ENCODE measurements at places on chromosomes 7 and 10. TPM values are rescaled to one million over a fixed set of nuclear protein-coding genes. Genes with fewer than 3 reads are reported as not detected.

DNA sequence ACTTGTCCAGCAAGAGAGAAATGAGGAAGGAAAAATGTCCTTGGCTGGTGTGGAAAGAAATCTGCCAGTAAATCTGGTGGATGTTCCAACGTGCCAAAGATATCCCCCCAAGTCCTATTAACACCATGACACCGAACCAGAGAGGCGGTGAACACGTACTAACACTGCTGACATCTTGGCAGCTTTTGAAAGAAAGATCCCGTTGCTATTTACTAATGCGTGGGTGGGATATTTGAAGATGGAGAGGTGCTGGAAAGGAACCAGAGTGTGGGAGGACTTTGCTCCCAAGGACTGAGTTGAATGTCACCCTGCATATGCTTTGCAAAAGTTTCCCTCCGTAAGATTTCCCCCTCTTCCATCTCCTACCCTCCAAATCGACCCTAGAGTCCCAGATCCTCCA lies 7.9 kb downstream of the CCDC3 start:
- H3K4me3 ChIP-seq: no peak overlapping the region
- no peak overlapping the region for H3K27ac ChIP-seq
- H3K4me1 ChIP-seq: no peaks in the 10 kb centered on the region
- no peaks in the 10 kb centered on the region for H3K36me3 ChIP-seq
- DNase-seq: no peak
- H3K27me3 ChIP-seq: peaks cover 2% of the 10 kb centered on the region

GRCh38 chr7:113918946-113919345 lies at the start of gene PPP1R3A:
Gene PPP1R3A, minus strand, starts transcription at chr7:113919009. Its CDS starts 13 bp downstream, at chr7:113918996.
- no peaks in the 10 kb centered on the region for H3K36me3 ChIP-seq
- no peak for DNase-seq
- H3K27me3 ChIP-seq: no peaks in the 10 kb centered on the region
- H3K27ac ChIP-seq: no peak within 1 kb of the TSS

GRCh38 chr10:14770927-14771326 lies 3.8 kb downstream of the FAM107B start:
- no peak overlapping the region for H3K27ac ChIP-seq
- DNase-seq: no peak
- no peaks in the 10 kb centered on the region for H3K36me3 ChIP-seq
- H3K4me3 ChIP-seq: no peak overlapping the region
- H3K27me3 ChIP-seq: no peaks in the 10 kb centered on the region
- H3K4me1 ChIP-seq: no peaks in the 10 kb centered on the region

DNA sequence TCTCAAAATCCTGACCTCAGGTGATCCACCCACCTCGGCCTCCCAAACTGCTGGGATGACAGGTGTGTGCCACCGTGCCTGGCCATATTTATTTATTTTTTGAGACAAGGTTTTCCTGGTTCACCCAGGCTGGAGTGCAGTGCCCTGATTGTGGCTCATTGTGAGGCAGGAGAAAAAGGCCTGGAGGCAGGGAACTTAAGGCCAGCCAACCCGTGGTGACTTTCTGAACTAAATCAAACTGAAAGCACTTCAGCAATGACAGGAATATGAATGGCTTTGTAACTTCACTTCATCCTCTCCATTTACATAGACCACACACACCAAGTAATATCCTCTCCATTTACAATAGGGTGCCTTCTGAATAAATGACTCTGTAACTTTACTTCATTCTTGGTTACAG lies 124.4 kb downstream of the CCDC3 start:
- H3K36me3 ChIP-seq: no peaks in the 10 kb centered on the region
- H3K4me1 ChIP-seq: no peaks in the 10 kb centered on the region
- no peak for DNase-seq
- no peaks in the 10 kb centered on the region for H3K27me3 ChIP-seq

DNA sequence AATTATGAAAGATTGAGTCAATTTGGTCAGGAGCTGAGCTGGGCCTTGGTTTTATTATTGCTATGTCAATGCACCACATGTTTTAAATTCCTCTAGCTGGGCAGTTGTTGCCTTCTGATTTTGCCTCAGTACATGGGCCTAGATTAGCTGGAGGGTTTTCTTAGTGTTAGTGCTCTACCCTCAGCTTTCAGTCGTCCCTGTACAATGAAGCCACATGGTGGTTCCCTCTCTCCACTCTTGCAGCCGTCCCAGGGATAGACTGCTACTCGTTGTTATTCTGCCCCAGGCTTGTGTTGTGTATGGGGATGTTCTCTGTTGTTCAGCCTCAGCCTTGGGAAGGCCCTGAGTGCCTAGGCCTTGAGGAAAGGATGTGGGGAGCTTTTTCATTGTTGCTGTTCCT lies 37.0 kb downstream of the NHLRC2 start:
- no peaks in the 10 kb centered on the region for H3K4me1 ChIP-seq
- no peak for DNase-seq
- H3K27me3 ChIP-seq: no peaks in the 10 kb centered on the region

DNA sequence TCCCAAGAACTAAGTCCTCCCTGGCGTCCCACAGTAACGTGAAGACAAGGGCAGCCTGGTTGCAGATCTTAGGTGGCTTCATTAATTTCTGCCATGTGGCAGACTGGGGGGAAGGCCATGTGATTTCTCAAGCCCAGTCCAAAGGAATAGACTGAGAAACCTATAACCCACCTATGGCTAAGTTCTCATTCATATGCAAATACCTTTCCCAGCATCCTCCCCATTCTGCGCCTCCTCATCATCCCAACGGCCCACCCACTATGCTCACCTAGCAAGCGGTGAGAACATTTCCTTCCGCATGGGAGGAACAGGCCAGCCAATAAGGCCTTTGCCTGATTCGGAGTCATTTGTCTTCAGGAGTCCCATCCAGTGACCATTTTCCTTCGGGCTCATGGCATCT lies 8.2 kb upstream of the CLEC2L start:
- H3K4me3 ChIP-seq: no peak overlapping the region
- DNase-seq: no peak
- no peaks in the 10 kb centered on the region for H3K4me1 ChIP-seq
- H3K27ac ChIP-seq: no peak overlapping the region
- no peaks in the 10 kb centered on the region for H3K36me3 ChIP-seq

GRCh38 chr10:80713398-80713928 lies 175.8 kb downstream of the SH2D4B start:
- H3K4me3 ChIP-seq: no peak overlapping the region
- H3K27me3 ChIP-seq: no peaks in the 10 kb centered on the region
- no peak overlapping the region for H3K27ac ChIP-seq
- no peak for DNase-seq
- H3K4me1 ChIP-seq: no peaks in the 10 kb centered on the region

DNA sequence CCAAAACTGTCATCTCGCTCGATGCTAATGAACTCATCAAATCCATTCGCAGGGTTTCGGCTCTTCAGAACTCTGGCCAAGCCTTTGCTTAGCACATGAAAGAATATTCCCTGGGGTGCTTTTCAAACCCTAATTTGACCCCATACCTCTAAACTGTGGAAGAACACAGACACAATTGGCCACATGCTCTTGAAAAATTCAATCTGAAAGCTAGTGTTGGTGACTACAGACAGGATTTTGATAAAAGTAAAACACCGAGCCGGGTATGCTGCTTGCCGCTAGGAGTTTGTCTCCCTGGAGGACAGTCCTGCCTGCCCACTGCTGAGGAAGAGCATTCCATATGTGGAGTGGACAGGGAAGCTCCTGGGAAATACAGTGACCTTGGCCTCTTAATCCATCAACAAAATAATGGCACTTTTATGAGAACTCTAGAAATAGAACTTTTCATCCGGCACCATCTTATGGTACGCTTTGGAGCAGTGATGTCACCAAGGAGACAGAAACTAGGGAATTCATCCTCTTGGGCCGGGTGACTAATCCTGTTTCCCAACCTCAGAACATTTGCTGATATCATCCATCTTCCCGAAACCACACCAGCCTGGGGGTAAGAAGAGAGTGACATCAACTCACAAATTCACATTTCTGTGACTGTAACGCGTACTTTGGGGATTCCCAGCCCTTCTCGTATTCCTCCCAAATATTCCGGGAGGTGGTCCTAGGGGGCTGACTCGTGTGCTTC lies 34.2 kb downstream of the MTURN start:
- H3K36me3 ChIP-seq: no peaks in the 10 kb centered on the region
- H3K4me3 ChIP-seq: no peak overlapping the region
- no peaks in the 10 kb centered on the region for H3K27me3 ChIP-seq
- H3K4me1 ChIP-seq: no peaks in the 10 kb centered on the region

DNA sequence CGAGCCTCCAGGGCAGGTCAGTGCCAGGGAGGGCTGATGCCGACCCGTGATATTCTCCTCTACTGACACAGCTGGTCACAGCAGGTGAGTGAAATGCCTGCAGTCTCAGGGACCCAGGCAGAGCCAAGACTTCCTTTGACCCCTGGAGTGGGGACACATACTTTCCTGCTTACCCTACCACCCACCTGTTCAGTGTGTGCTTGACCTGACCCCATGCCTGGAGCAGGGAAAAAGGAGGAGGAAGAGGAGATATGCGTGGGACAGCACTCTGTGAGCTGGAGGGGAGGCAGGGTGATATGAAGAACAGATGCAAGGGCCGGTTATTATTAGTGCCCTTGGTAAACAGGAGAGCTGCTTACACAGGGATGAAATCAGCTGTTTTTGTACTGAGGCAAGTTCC lies 40.8 kb upstream of the WIPF3 start:
- H3K36me3 ChIP-seq: no peaks in the 10 kb centered on the region
- H3K27ac ChIP-seq: no peak overlapping the region
- DNase-seq: no peak
- no peak overlapping the region for H3K4me3 ChIP-seq
- H3K27me3 ChIP-seq: no peaks in the 10 kb centered on the region

DNA sequence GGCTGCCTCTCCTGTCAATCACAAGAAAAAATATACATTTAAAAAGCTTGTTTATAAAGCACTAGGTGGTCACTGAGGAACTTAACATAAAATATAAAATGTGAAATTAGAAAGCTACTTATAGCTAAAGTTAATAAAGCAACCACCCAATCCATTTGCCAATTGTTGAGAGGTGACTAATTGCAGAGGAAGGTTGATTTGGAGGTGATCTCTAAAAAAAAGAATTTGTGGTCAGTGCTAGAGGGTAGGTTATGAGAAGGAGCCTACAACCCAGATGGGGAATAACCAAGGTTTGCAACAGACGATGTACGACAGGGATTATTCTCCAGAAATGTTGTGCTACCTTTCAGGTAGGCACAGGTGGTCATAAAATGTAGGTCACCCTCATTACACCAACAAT lies 444.2 kb upstream of the C7orf33 start:
- no peak overlapping the region for H3K4me3 ChIP-seq
- H3K36me3 ChIP-seq: no peaks in the 10 kb centered on the region
- H3K4me1 ChIP-seq: no peaks in the 10 kb centered on the region
- H3K27ac ChIP-seq: no peak overlapping the region

GRCh38 chr7:29229066-29229465 lies 34.5 kb downstream of the CHN2 start:
- no peaks in the 10 kb centered on the region for H3K27me3 ChIP-seq
- H3K4me3 ChIP-seq: no peak overlapping the region
- no peaks in the 10 kb centered on the region for H3K36me3 ChIP-seq
- no peak for DNase-seq

- no peak overlapping the region for H3K4me3 ChIP-seq
- H3K27me3 ChIP-seq: no peaks in the 10 kb centered on the region
- no peaks in the 10 kb centered on the region for H3K36me3 ChIP-seq
- no peak for DNase-seq
- no peaks in the 10 kb centered on the region for H3K4me1 ChIP-seq
Observed at GRCh38 chr10:33385686-33386085, 51.2 kb upstream of the NRP1 start.

TMEM229A gene
- total RNA-seq: not detected

CYP2C9 gene
- not detected for total RNA-seq

KLF14 gene
- 0.15 TPM for total RNA-seq

SLC13A1 gene
- total RNA-seq: not detected

AASS gene
- 60.6 TPM for total RNA-seq

All from breast epithelium (tissue), 4 donors.